Stimulated activated CD4-positive, alpha-beta T cell treated with anti-CD3 and anti-CD28 coated beads, TNF-alpha, amount 100 ng/mL, for 48 hours (primary cell): ENCODE measurements at places on chromosomes 1 and 21.

DNA sequence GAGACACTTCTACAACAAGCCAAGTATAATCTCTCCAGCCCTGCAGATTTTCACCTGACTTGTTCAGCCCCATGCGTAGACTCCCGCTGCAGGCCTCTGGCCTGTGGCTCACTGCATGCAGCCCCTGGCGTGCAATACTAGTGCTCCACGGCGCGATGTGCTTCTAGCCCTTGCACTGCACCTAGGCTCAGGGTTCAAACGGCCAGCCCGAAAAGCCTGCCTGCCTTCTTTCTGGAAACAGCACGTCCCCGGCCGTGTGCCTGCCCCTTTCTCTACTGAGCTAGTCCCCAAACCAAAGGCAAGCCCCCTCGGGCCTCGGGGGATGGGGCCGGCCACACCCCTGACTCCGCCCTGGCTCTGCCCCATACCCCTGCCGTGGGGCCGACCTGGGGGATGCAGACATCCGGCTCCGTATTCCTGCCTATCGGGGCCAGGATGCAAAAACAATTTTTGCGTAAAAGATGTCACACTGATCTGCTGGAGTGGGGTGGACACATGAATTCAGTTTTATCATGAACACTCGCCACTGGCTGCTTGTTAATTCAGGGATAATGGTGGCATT, 26.3 kb upstream of the TRAPPC10 start:
- no peak for DNase-seq

DNA sequence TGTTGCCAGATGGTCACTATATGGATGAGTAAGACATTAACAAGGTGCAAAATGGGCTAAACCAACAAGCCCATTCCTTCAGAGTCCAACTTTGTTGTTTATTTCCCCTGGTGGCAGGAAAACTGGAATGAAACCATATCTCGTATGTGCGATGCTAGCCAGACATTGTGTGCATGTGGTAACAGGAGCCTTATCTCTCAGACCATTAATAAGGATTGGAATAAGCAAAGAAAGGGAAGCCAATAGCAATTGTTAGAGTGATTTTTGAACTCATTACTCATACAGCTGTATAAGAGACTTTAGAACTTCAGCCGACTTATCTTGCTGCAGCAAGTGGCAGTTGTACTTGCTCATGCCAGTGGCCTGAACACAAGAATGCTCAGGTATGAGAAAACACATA, 30.0 kb upstream of the HMCN1 start:
- DNase-seq, result no peak

GRCh38 chr1:96524100-96524499, 197.5 kb upstream of the PTBP2 start:
- no peak for DNase-seq

DNA sequence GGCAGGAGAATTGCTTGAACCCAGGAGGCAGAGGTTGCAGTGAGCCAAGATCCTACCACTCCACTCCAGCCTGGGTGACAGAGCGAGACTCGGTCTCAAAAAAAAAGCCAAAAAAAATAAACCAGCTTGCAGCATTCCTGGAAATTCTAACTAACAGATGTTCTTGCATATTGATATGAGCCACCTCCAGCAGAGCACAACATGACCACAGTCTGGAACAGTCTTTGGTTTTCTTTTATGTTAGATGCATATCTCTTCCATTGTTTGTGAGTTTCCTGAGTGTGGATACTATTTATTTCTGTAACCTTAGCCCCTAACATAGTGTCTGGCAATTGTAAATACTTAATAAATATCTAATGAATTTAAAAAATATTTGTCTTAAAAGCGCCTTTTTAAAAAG, 23.9 kb downstream of the IFNAR1 start:
- DNase-seq, result no peak

DNA sequence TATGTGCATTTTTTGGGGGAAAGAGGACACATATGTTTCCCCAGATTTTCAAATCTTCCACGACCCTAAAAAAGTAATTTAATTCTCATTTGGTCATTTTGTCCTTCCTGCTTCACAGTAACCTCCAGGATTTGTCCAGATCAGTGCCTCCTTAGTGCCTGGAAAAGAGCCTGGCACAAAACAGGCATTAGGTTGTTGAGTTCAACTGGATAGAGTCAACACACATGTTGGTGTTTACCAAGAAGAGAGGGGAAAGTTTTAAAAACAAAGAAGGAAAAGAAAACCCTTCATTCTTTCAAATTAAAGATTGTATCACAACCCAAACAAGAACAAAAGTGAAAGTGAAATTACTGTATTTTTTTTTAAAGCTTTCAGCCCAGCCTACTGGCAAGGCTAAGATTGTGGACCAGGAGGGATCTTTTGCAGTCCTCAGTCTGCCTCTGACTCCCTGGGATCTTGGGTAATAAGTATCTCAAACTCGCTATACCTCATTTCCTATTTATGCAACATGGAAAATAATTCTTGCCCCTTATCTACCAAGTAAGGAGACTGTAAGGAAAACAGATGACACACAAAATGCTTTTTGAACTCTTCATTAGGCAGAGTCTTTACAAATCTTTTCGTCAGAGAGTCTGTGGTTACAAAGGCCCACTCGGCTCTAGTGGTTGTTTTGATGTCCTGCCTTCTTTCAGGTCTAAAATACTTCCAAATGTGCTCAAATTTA, 57.8 kb downstream of the ZNF281 start:
- no peak for DNase-seq

DNA sequence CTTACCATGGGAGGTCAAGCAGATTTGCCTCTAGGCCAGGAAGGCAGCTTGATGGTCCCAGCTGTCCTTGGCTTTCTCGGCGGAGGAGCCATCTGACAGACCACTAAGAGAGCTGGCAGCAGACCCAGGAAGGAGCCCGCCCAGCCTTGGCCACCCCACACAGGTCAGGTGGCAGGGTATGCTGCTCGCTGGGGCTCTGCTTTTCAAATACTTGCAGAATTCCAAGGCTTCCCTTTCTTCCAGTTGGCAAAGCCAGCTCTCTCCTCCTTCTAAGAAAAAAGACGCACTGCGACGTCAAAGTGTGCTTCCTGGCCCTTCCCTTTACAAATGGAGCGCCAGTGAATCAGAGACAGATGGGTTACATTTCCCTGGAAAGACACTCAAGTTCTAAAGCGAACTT, 229.4 kb downstream of the CACNA1E start:
- DNase-seq, result no peak

DNA sequence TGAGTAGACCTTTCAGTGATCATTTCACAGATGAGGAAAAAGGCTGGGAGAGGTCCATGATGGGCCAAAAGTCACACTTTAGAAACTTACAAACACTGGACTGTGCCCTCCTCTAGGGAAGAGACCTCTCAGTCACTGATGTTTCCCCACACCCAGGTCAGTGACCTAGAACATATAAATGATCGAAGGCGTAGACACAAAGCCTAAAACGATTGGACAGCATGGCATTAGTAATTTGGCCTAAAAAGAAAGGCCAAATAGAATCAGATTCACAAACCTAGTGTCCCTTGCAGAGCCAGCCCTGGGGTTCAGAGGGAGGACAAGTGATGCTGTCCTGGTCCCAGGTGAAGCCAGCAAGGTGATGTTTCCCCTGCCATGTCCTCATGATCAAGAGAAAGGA, 27.7 kb downstream of the TRABD2B start:
- DNase-seq, result no peak

DNA sequence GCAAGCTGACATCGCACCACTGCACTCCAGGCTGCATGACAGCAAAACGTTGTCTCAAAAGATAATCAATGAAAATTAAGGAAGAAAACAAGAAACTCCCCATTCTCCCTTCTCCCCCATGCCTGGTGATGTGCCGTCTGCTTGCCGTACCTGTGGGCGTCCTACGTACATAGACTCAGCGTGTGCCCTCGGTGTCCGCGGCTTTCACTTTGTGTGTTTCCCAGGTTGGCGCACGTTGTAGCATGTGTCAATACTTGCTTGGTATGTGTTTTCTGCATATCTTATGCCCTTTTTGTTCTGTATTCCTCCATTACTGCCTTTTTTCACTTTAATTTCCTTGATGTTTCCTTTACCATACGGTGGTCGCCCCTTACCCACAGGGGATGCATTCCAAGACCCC, 53.8 kb downstream of the PCNT start:
- DNase-seq, result no peak

GRCh38 chr1:218694636-218695035, 349.5 kb downstream of the TGFB2 start:
- DNase-seq, result no peak

GRCh38 chr1:77310924-77311323, 29.1 kb downstream of the AK5 start:
- DNase-seq, result no peak

DNA sequence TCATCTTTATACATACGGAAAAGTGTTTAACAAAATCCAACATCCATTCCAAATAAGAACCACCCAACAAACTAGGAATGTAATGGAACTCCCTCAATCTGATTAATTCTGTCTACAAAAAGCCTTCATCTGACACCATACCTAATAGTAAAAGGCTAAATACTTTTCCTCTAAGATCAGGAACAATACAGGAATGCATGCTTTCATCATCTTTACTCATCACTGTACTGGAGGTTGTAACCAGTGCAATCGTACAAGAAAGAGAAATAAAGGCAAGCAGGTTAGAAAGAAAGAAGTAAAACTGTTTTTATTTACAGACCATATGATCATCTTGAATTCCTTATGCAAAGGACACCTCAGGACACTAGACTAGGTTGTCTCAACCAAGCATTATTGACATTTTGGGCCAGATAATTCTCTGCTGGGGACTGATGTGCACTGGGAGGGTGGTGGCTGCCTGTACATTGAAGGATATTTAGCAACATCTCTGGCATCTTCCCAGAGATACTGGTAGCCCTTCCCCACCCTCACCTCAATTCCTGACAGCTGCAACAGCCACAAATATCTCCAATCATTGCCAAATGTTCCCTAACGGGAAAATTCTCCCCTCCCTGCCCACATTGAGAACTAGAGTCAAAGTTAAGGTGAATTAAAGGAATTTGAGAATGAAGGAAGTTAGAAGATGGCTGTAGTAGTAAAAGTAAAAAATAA, 30.6 kb upstream of the INSL5 start:
- DNase-seq, result no peak

- no peak for DNase-seq
Observed at GRCh38 chr1:107538502-107538901, 397.7 kb downstream of the NTNG1 start.

GRCh38 chr1:18491168-18491567, 10.4 kb downstream of the KLHDC7A start:
- DNase-seq, result no peak

DNA sequence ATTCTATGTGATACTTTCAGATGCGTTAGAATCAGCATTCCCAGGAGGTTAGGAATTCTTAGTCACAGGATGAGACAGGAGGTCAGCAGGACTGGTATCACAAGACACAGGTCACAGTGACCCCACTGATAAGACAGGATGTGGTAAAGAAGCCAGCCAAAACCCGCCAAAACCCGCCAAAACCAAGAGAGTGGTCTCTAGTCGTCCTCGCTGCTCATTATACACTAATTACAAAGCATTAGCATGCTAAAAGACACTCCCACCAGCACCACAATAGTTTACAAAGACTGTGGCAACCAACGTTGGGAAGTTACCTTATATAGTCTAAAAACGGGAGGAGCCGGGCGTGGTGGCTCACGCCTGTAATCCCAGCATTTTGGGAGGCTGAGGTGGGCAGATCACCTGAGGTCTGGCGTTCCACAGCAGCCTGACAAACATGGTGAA, 13.9 kb upstream of the ACTA1 start:
- no peak for DNase-seq

DNA sequence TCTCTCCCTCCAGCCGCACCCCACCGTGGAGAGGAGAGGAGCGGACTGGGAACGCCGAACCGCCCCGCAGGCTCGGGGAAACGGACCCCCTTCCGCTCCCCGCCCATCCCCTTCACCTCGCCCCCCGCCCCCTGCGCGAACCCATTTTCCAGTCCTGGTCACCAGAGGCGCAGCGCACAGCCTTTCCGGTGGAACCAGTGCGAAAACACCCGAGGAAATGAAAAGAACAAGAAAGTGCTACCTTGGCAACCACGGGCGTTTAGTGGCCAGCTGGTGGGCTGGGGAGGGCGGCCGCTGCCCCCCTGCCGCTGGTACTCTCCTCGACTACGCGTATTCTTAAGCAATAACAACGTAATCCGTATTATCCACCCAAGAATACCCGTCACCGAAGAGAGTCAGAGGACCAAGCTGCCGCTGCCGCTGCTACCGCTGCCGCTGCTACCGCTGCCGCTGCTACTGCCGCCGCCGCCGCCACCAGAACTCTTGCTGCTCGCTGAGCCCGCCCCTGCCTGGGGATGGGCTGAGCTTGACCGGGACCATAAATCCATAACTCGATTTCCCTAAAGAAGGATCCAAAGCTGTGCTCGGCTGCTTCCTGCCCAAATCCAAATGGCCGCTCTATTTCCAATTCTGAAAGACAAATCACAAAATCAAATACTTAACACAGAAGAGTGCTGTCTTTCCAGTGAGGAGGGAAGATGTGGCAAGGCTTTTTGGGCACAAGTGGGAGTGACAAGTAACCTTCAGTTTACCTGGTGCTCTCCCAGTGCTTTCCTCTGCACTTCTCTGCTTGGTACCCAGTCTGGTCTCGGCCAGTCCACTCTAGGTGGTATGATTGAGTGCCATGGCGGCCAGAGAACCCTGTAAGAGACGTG, 125.2 kb upstream of the DPYD start:
- no peak for DNase-seq

- no peak for DNase-seq
Observed at GRCh38 chr1:241253471-241253870, 103.5 kb downstream of the RGS7 start.

- no peak for DNase-seq
Observed at GRCh38 chr21:14376854-14377253, 6.1 kb downstream of the HSPA13 start.

- no peak for DNase-seq
Observed at GRCh38 chr1:24888061-24888970, 41.8 kb downstream of the RUNX3 start.
